ENCODE measurements at places on chromosomes 12 and 14.
A peak's percentile ranks its signal among the peaks of the same experiment; 100 is the strongest.

- DNase-seq: peak; percentile 76
Observed at GRCh38 chr14:99554184-99554583, 49.8 kb downstream of the CCDC85C start.

DNA sequence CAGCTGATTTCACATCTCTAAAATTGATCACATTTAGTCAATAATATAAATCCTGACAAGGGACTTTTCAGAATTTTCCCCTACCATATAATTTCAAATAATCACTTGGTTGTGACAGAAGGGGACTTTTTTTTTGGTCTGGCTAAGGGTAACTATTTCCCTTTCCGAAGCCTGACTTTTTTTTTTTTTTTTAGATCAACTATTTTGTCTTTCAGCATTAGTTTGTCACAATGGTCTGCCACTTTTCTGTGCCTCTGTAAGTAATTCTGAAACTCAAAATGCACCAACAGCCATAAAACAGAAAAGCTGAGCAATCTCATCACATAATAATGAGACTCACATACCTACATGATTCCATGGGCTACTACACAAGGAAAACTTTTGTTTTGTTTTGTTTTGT, 266.4 kb downstream of the SSPN start:
- no peak for DNase-seq

DNA sequence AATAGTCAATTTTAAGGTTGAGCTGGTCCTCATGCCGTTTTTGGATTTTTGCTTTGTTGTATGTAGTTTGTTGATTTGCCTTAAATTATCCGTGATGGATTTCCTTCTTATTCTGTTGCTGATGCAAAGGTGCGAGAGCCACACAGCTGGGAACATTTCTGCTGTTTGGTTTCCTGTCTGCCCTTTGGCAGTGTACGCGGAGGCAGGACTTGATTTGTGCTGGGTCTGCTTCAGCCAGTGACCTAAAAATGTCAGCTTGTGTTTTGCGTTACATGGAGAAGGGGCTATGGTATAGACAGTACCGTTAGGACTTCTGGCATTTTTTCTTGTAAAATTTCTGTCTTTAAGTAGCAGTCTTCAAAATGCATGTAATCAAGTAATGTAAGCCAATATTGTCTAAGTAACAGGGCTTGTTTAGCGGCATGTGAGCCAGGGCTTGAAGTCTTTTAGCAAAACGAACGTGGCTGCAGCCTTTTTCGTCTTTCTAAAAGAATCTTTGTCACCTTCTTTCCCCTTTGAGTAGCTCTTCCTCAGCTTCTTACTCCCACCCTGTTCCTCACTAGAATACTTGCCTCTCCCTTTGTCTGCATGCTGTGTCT, 18.2 kb upstream of the RD3L start:
- no peak for DNase-seq

- DNase-seq: no peak
Observed at GRCh38 chr12:122133192-122133950, 40.6 kb downstream of the IL31 start.

GRCh38 chr12:27555925-27556778, 32.1 kb downstream of the PPFIBP1 start:
- no peak for DNase-seq

All from NCI-H1694 treated with DMSO at 0.1 percent for 48 hours (cell line).